NCI-H1436 (cell line): ENCODE measurements at places on chromosomes 3 and 15.
A peak's percentile ranks its signal among the peaks of the same experiment; 100 is the strongest.

- no peak for DNase-seq
These were observed 58.2 kb upstream of the PCSK6 start for GRCh38 chr15:101547737-101548136.

- peak; percentile 50 for DNase-seq
These were observed 99.3 kb upstream of the SLC24A5 start for GRCh38 chr15:48021336-48022086.

DNA sequence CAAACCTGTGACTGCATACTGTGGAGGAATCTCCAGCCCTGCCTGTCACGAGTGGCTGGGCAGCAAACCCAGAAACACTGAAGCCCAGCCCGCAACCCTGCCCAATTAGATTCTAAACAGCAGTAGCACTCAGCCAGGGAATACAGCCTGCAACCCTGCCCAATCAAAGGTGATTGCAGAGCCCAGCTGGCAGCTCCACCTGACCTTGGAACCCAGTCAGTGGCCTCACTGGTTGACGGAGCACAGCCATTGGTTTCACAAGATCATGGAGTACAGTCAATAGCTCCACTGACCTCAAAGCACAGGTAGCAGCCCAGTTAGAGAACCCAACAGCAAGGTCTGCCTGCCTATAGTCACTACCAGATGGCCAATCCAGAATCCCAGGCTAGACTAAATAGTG lies 35.2 kb upstream of the MYLK start:
- no peak for DNase-seq

- peak; percentile 69 for DNase-seq
These were observed 62.7 kb upstream of the CD47 start for GRCh38 chr3:108153451-108153981.

DNA sequence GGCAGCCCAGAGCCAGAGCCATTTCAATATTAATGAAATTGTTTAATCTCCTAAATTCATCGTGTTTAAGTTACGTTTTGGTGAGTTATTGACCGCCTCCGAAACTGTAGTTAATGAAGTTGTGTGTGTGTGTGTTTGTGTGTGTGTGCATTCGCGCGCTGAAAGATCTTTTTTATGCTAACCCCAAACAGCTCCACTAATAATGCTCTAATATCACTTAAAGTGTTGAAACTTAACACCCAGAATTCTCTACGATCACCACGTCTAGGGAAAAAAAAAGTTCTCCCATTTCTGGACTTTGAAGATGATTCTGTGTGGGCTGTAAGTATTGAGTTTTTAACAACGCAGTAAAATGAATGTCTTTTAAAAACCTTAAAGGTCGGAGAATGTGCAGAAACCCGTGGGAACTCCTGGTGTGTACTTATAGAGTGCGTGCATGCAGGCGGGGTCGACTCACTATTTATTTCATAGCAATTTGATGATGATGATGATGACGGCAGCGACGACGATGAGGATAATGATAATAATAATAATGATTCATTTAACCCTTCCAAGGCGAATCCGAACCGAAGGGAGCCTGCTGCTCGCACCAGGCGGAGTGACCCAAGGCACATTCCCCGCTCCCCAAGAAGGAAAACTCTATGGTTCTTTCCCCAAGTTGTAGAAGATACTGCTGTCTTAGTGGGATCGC lies 1.4 kb upstream of the FOXB1 start:
- DNase-seq: no peak

DNA sequence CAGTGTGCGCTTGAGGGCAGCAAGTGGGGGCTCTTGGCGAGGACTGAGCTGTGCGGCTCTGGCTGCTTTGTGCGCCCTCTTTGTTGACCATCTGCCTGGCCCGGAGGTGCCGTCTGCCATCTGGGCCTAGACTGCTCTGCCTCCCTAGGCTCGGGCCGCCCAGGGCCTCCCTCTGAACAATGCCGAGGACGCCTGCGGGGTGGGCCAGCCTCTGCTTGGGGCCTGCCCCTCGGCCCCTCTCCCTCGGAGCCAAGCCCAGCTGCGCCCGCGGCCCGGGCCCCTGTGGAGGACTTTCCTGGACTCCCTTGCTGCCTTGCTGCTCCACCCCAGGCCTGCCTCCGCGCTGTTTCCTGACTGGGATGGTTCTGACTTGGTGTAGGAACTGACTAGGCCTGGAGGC lies 31.9 kb upstream of the SPSB4 start:
- DNase-seq: no peak

- DNase-seq: no peak
These were observed 33.4 kb downstream of the CD86 start for GRCh38 chr3:122088531-122088930.

DNA sequence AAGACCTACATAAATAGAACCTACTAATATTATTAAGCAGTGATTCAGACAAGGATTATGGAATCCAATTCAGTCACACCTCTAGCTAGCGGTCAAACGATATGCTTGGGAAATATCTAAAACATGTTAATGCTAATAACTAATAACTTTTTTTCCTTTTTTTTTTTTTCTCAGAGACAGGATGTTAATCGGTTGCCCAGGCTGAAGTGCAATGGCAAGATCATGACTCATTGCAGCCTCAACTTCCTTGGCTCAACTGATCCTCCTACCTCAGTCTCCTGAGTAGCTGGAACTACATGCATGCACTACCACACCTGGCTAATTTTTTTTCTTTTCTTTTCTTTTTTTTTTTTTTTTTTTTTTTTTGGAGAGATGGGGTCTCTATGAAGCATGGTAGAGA lies 124.1 kb downstream of the NR2E3 start:
- no peak for DNase-seq

DNA sequence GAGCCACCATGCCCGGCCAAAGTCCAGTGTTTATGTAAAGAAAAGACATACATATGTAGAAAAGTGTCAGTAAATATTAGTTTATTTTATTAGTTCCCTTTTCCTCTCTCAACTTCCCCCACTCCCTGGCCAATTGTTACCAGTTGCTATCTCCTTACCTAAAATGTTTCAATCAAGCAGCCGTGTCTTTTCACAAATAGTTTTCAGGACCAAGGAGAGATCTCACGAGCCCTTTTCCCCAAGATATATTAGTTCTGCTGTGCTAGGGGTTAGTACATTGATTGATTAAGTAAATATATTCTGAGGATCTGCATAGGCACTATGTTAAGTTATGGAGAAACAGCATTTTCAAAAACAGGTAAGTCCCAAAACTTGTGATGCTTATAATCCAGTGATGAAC lies 87.4 kb downstream of the ZIC4 start:
- DNase-seq: no peak

DNA sequence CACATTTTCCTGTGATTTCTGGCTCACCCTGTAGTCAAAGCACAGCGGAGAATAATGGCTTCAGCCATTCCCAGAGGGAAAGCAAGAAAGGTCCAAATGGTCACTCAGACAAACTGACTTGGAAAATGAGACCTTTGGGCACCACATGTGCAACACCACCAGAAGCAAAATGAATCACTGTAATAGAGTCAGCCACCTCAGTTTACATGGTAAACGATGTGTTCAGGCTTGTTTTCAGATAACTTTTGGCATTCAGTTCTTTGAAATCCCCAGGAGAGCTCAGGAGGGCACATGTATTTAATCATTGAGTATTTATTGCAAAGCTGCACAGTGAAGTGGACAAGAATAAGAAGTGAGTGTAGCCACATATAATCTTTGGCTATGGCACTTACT lies 38.4 kb upstream of the ALCAM start:
- DNase-seq: no peak

DNA sequence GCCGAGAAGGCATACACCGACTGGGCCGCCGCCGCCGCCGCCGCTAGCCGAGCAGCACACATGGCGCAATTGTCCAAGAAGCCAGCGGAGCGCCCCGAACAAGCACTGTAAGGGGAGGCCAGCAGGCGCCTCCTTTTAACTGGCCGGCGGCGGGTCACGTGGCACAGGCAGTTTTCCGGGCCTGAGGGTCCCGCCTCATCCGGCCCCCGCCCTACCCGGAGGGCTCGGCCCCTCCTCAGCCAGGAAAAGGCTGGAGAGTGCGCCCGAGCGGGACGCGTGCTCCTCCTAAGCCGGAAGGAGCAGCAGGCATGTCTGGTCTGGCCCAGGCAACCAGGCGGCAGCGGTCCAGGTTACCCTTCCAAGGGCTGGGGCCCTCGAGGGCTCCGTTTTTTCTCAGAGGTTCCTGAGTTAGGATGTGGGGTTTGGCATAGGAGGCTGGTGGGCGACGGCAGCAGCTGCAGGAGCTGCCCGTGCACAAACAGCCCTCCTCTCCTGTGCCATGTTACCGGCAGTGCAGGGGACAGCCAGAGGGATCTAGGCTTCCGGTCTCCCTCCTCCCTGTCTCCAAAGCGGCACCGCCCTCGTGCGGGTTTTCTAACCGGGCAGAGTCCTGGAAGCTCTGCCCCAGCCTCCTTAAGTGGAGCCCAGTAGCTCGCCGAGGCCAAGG lies at the start of gene GPX1:
GPX1 (minus strand) TSS at position 137 of the 667 bp plus-strand sequence; CDS start at position 62, 75 bp downstream.
- DNase-seq: peak; percentile 75

DNA sequence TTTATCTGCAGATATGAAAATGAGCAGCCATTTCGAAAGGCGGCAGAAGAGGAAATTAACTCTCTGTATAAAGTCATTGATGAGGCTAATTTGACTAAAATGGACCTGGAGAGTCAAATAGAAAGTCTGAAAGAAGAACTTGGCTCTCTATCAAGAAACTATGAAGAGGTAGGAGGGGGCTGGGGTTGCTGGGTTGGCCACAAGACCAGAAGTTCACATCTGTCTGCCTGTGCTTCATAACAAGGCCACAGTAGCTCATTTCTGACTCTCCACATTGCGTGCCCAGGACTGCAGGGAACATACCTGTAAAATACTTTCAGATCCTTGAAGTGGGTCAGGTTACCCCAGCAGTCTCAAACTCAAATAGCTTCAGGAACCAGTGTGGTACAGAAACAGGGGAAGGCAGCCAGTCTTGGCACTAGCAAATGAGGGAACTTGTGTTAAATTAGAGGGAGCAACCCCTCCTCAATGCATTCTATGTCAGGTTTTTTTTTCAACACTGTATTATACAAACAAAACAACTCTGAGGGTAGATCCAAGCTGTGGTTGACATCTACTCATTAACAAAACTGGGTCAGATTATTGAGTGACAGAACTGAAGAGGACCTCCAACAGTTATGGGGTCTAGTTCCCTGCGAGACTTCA lies 48.7 kb downstream of the BFSP2 start:
- no peak for DNase-seq

DNA sequence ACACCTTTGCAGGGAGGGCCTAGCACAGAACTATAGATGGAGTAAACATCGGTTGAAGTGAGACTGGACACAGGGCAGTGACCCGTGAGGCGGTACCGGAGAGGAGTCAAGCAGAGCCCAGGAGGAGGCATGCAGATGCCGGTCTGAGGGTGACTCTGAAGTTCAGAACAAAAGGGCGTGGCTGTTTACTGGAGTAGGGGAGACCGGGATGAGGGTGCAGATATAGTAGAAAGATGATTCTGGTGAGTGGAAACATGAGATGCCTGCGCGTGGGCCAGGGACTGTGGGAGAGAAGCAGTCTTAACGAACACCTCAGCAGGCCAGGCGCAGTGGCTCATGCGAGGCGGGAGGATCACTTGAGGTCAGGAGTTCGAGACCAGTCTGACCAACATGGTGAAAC lies 113.1 kb downstream of the NSMCE3 start:
- no peak for DNase-seq

- no peak for DNase-seq
These were observed 36.4 kb upstream of the PRR23E start for GRCh38 chr3:127156338-127157050.

DNA sequence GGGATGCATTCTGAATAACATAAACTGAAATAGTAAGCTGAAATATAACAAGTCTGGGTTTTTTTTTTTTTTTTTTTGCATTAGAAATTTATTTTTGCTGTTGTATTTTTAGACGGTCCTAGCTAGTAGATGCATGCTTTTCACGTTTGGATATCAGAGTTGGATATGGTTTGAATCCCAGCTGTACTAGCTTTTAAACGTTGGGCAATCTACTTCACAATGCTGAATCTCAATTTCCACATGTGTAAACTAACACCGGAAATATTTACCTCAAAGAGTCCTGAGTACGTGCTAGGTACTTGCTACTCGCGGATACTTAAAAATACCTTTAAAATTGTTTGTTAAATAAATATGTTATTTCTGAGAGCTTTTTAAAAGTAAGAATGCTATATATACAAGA lies 139.8 kb downstream of the BBX start:
- DNase-seq: peak; percentile 47

DNA sequence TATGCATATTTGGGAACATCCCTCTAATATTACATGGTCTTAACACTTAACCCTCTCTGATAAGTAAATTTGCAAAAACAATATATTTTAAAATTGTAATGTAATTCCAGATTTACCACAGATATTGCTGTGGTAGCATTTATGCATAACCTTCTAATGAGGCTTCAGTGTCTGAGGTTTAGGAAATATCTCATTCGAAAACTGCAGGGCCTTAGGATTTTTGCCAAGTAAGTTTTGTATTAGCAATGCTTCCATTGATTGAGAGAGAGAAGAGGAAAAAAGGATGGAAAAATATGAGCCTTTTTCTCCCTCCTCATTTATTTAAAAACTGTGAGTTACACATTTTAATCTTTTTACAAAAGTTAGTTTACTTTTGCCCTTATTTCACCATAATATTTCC lies 294.6 kb downstream of the EPHA3 start:
- DNase-seq: no peak

GRCh38 chr3:105885256-105885655 lies 16.4 kb upstream of the CBLB start:
- no peak for DNase-seq

DNA sequence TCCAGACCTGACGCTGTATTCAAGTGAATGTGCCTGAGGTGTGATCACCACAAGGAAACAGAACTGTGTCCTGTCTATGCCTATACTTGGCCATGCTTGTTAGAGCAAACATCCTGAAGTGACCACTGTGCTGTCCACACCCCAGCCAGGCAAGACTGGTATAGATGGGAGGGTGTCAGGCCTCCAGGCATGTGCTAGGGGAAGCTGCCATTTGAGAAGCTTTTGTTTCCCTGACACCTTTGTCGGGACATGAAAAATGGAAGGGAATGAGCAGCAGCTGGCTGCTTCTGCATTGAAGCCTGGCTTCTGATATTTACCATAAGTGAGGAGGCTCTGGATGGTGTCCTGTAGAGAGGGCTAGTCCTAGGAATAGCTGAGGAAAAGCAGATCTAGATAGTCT lies 106.2 kb downstream of the CPNE4 start:
- DNase-seq: no peak

- no peak for DNase-seq
These were observed 1.4 kb downstream of the CNTN3 start for GRCh38 chr3:74613060-74613459.

- no peak for DNase-seq
These were observed 111.4 kb downstream of the ZMAT3 start for GRCh38 chr3:178960181-178960580.

GRCh38 chr15:66940368-66940767 lies 125.0 kb upstream of the SMAD3 start:
- DNase-seq: no peak

GRCh38 chr3:193620650-193621049 lies 27.6 kb downstream of the OPA1 start:
- DNase-seq: no peak

GRCh38 chr15:83436513-83437158 lies 10.5 kb upstream of the SH3GL3 start:
- no peak for DNase-seq

DNA sequence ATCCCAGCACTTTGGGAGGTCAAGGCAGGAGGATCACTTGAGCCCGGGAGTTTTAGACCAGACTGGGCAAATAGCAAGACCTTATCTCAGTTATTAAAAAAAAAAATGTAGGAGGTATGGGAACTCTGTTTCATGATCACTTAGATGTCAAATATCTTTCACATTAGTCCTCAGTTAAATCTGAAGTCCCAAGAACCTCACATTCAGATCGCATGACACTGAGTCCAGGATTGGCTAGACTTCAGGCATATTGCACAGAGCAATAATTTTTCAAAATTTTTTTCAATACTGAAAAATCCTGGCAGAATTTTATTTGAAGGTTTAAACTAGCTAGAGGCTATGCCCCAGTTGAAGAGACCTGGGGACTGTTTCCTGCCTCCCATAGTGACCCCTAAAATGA lies 56.3 kb upstream of the ZNF148 start:
- no peak for DNase-seq
